ENCODE measurements at places on chromosomes 7 and 10. TPM values are rescaled to one million over a fixed set of nuclear protein-coding genes. Genes with fewer than 3 reads are reported as not detected.

The RET gene
- 0.17 TPM for total RNA-seq

The OR2A14 gene
- not detected for total RNA-seq

The NUDT13 gene
- total RNA-seq: 1.5 TPM

The NRCAM gene
- 0.17 TPM for total RNA-seq

The TAS2R40 gene
- not detected for total RNA-seq

The ZNF518A gene
- 15.6 TPM for total RNA-seq

The PLAU gene
- total RNA-seq: 63.4 TPM

The MAGI2 gene
- total RNA-seq: 12.8 TPM

The PLEKHS1 gene
- not detected for total RNA-seq

The HOXA5 gene
- total RNA-seq: 10.3 TPM

The TSPAN15 gene
- 2.1 TPM for total RNA-seq

The EGR2 gene
- total RNA-seq: not detected

The ENTPD1 gene
- total RNA-seq: 0.60 TPM

The PTF1A gene
- total RNA-seq: not detected

The LRMDA gene
- total RNA-seq: 3.8 TPM

The TEX36 gene
- not detected for total RNA-seq

The STN1 gene
- 40.4 TPM for total RNA-seq

The DNAJC12 gene
- total RNA-seq: 2.3 TPM

The GRID2IP gene
- total RNA-seq: under 0.01 TPM

The ZNF32 gene
- 54.1 TPM for total RNA-seq

The PHKG1 gene
- 1.0 TPM for total RNA-seq

The NRAP gene
- total RNA-seq: under 0.01 TPM

The MORN4 gene
- total RNA-seq: 5.2 TPM

The IL6 gene
- 0.94 TPM for total RNA-seq

The UPK3B gene
- total RNA-seq: 0.32 TPM

The SERPINE1 gene
- total RNA-seq: 37.9 TPM

The CCDC201 gene
- total RNA-seq: not detected

The POLR2J2 gene
- 3.5 TPM for total RNA-seq

The ACHE gene
- under 0.01 TPM for total RNA-seq

The CYP3A4 gene
- not detected for total RNA-seq

The AKR1D1 gene
- not detected for total RNA-seq

The CCDC172 gene
- total RNA-seq: not detected

The PCDH15 gene
- total RNA-seq: not detected

The OR2A1 gene
- not detected for total RNA-seq

The ANKRD1 gene
- 0.43 TPM for total RNA-seq

The AASS gene
- total RNA-seq: 22.4 TPM

The PDLIM1 gene
- 4.0 TPM for total RNA-seq

The GJD4 gene
- total RNA-seq: not detected

The ZNF248 gene
- 7.5 TPM for total RNA-seq

The PVRIG gene
- not detected for total RNA-seq

The SYT15B gene
- total RNA-seq: not detected
